Heart right ventricle (tissue), 16 donors: ENCODE measurements at places on chromosomes 12 and 14. TPM values are rescaled to one million over a fixed set of nuclear protein-coding genes. Genes with fewer than 3 reads are reported as not detected.

Gene TRHDE
- 0.15 TPM for polyA plus RNA-seq

Gene MYF5
- polyA plus RNA-seq = not detected

Gene OAS2
- polyA plus RNA-seq = 3.3 TPM

Gene LALBA
- polyA plus RNA-seq = not detected

Gene PIWIL1
- polyA plus RNA-seq = 0.01 TPM

Gene SLC6A15
- not detected for polyA plus RNA-seq

Gene TSPAN11
- 0.67 TPM for polyA plus RNA-seq

Gene KERA
- polyA plus RNA-seq = not detected

Gene TMEM30B
- polyA plus RNA-seq = 0.35 TPM

Gene RAD9B
- polyA plus RNA-seq = not detected

Gene GPR68
- polyA plus RNA-seq = 0.22 TPM

Gene AICDA
- polyA plus RNA-seq = 0.03 TPM

Gene OR4K2
- not detected for polyA plus RNA-seq

Gene NEK9
- polyA plus RNA-seq = 51.3 TPM

Gene TSPAN19
- 0.06 TPM for polyA plus RNA-seq

Gene SMCO2
- polyA plus RNA-seq = not detected

Gene YLPM1
- 20.8 TPM for polyA plus RNA-seq

Gene CMKLR1
- polyA plus RNA-seq = 2.8 TPM

Gene SLC35F4
- polyA plus RNA-seq = not detected

Gene MYO1A
- polyA plus RNA-seq = not detected

Gene GALNT9
- polyA plus RNA-seq = not detected

Gene SSTR1
- 0.48 TPM for polyA plus RNA-seq

Gene TMEM229B
- polyA plus RNA-seq = 0.68 TPM

Gene EPYC
- not detected for polyA plus RNA-seq

Gene RPS6KA5
- polyA plus RNA-seq = 0.84 TPM

Gene IAPP
- polyA plus RNA-seq = 0.09 TPM

Gene KLHDC1
- 0.99 TPM for polyA plus RNA-seq

Gene FOXG1
- polyA plus RNA-seq = not detected

Gene CATSPERB
- 0.10 TPM for polyA plus RNA-seq

Gene FAM222A
- 6.2 TPM for polyA plus RNA-seq

Gene AGAP2
- polyA plus RNA-seq = 17.3 TPM

Gene OR4K13
- not detected for polyA plus RNA-seq

Gene NPFF
- polyA plus RNA-seq = not detected

Gene ERP29
- polyA plus RNA-seq = 58.2 TPM

Gene RHEBL1
- 0.73 TPM for polyA plus RNA-seq

Gene TOMM20L
- polyA plus RNA-seq = not detected
